ENCODE measurements at places on chromosomes 5 and 9. TPM values are rescaled to one million over a fixed set of nuclear protein-coding genes. Genes with fewer than 3 reads are reported as not detected.
A peak's percentile ranks its signal among the peaks of the same experiment; 100 is the strongest.

DNA sequence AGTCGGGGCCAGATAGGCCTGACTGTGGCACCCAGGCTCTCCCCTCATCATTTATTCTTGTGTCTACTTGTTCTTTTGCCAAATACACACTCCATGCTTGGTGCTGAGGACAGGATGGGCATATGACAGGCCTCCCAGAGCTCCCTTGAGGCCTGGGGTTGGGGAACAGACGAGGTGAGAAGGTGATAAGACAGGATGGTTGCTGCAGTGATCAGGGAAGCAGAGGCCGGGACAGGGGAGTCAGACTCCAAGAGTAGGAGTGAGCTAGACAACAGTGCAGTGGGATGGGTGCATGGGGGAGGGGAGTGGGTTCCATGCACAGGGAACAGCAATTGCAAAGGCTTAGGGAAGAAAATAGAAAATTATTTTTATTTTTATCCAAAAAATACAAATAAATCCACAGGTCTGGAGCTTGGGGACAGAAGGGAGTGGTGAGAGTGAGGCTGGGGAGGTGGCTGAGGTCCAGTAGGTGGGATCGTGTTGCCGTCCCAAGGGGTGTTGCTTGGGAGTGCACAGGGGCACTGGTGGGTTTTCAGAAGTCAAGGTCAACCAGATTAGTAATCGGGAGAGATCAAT lies 3.4 kb upstream of the AMBP start:
- no peak for DNase-seq

DNA sequence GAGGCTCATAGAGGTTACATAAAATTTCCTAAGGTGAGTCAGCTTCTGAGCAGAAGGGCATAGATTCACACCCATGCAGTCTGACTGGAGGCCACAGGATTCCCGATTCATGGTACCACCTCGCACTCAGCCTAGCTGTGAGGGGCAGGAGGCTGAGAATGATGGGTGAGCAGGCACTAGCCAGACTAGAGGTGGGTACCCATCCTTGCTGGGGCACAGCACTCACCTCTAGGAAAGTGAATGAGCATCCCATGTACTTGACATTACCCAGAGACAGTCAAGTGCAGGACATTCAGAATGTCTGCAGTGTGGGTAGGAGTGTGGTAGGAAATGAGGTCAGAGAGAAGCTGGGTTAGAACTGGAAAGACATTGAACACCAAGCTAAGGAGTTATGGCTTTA lies 255.5 kb downstream of the CDK5RAP2 start:
- no peak for DNase-seq

DNA sequence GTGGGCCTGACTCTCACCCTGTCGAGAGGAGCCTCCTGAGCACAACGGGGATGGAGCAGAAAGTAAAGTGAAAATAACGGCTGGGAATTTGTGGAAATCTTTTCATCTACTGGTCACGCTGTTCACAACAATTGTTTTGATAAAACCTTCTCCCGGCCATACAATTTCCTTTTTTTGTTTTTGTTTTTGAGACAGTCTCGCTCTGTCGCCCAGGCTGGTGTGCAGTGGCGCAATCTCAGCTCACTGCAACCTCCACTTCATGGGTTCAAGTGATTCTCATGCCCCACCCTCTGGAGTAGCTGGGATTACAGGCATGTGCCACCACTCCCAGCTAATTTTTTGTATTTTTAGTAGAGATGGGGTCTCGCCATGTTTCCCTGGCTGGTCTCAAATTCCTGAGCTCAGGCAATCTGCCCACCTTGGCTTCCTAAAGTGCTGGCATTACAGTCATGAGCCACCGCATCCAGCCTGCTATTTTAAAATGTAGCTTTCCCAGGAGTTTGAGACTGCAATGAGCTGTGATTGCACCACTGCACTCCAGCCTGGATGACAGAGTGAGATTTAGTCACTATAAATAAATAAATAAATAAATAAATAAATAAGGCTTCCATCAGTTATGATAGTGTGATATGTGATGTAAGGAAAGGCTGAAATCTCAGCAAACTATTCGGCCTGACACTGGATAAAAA lies 73.5 kb upstream of the PTGER4 start:
- DNase-seq, result no peak

GRCh38 chr5:149680810-149681221 lies 49.3 kb upstream of the PPARGC1B start:
- DNase-seq, result peak; percentile 43

GRCh38 chr5:89262030-89262429 lies 379.0 kb upstream of the MEF2C start:
- no peak for DNase-seq

The PCDHGB4 gene
- total RNA-seq, result 6.1 TPM

DNA sequence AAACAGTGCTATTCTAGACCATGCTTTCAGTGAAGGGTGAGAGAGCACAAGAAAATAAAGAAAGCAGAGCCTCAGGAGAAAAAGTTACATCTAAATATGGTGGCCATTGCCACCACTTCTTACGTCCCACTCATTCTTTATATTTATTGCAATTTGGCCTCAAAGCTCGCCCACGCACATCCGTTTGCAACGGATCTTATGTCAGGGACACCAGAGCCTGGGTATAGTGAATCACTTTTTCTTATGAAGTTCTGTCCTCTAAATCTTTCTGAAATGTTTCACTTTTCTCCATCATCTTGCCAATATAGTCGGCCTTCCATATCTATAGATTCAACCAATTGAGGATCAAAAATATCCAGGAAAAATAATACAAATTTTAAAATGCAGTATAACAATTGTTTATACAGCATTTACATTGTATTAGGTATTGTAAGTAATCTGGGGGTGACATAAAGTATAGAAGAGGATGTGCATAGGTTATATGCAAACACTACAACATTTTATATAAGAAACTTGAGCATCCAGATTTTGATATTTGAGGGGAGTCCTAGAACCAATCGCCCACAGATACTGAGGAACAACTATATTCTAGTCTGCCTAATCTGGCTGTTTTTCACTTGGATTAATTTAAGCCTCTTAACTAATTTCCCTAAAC lies 35.2 kb downstream of the GOLPH3 start:
- DNase-seq, result no peak

DNA sequence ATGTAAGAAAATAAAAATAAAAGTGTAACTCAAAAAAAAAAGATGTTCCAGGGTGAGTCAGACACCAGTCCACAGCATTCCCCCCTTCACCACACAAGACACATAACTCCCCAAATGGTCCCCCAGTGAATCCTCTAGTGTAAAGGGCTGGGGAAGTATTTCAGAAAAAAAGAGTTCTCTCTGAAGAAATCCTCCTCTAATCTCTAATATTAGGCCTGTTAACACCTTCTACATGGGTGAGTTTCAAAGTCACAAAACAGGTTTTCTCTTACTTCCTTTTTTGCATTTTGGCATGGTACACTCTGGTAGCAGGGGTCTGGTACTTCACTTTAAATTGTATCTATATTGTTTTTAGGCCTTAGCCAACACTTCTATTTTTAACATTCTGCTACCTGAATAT lies 28.2 kb downstream of the RNF145 start:
- DNase-seq, result no peak

- no peak for DNase-seq
These were observed 2085.7 kb upstream of the C9orf72 start for GRCh38 chr9:29659014-29659413.

- no peak for DNase-seq
These were observed 147.0 kb upstream of the RASA1 start for GRCh38 chr5:87120518-87121303.

GRCh38 chr9:123346026-123346425 lies 10.0 kb upstream of the CRB2 start:
- DNase-seq, result no peak

The OR1Q1 gene
- not detected for total RNA-seq

- DNase-seq, result no peak
These were observed 25.3 kb downstream of the CAMSAP1 start for GRCh38 chr9:135882011-135882410.

GRCh38 chr9:8628791-8629190 lies 829.2 kb upstream of the DMAC1 start:
- DNase-seq, result no peak

The PLAC8L1 gene
- not detected for total RNA-seq

DNA sequence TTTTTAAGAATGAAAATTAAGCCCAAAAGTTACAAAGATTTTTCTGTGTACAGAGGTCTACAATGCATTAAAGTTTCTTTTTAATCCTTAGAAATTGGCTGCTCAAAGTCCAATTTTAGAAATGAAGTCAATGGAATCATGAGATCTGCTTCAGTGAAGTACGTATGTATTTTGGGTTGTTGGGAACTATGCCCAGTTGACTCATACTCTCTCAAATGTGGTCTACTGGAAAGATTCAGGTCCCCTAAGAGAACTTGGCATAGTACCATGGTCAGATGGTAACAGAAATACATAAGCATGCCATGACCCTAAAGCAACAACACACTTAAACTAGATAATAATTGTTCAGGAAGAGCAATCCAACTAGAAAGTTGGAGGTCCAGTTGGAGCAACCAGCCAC lies 23.0 kb downstream of the FBLL1 start:
- peak; percentile 53 for DNase-seq

The LRRC70 gene
- 1.4 TPM for total RNA-seq

DNA sequence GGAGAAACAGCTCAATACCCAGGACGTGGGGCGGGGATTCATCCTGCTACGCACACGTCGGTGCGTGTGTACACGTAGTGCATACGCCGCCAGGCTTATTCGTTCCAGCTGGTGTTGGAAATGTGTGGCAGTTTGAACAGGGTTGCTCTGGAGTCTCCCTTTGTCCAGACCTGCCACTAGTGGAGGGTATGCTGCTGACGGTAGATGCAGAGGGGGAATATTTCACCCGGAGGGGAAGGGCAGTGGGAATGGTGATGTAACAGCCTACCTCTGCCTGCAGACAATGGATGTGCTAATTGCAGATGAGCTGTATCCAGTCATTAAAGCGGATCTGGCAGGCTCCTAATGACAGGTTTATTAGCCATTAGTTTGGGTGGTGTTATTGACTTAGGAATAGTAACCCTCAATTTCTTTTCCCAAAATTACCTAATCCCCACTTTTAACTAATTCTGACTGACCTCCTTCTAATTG lies 142.7 kb downstream of the PAX5 start:
- no peak for DNase-seq

DNA sequence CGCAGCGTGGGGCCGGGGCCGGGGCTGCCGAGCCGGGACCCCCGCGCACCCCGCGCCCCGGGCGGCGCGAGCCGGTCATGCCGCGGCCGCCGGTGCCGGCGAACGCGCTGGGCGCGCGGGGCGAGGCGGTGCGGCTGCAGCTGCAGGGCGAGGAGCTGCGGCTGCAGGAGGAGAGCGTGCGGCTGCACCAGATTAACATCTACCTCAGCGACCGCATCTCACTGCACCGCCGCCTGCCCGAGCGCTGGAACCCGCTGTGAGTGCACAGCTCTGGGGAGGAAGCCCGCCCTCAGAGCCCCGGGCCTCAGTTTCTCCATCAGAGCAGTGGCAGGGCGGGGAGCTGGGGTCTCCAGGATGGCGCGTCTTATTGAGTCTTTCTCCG lies 335 bp downstream of the GALNT12 start:
- no peak for DNase-seq

- DNase-seq, result no peak
These were observed 58.8 kb downstream of the COL27A1 start for GRCh38 chr9:114214181-114214580.

DNA sequence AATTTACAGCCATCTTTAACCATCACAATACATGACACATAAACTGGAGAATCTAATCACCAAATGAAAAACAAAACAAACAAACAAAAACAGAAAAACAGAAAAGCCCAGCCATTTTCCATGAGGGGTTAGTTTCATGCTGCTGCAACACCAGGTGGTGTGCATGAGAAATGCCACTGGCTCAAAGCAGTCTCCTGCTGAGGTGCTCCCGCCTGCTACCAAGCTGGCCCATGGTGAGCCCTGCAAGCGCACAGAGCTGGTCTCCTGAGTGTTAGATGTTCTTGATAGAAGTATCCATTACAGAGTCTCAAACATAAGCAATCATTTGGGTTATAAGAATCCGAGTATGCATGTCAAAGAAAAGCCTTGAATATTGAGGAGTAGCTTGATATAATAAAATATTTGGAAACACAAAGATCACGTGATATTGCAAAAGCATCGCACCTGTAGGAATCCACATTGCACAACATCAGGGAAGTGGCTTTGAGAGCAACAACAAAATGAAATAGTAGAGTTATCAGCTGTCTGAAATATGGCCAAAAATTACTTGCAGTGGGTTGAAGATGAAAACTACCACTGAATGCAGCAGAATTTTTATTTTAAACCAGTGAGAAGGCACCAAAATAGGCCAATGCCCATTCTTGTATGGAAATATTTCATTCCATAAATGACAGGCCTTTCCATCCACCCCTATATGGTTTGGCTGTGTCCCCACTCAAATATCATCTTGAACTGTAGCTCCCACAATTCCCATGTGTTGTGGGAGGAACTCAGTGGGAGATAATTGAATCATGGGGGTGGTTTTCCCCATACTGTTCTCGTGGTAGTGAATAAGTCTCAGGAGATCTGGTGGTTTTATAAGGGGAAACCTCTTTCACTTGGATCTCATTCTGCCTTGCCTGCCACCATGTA lies 194.8 kb downstream of the SYK start:
- DNase-seq, result no peak

GRCh38 chr5:173697931-173698579 lies 81.6 kb upstream of the BOD1 start:
- no peak for DNase-seq

GRCh38 chr5:134662971-134663370 lies 14.4 kb downstream of the SEC24A start:
- DNase-seq, result no peak

DNA sequence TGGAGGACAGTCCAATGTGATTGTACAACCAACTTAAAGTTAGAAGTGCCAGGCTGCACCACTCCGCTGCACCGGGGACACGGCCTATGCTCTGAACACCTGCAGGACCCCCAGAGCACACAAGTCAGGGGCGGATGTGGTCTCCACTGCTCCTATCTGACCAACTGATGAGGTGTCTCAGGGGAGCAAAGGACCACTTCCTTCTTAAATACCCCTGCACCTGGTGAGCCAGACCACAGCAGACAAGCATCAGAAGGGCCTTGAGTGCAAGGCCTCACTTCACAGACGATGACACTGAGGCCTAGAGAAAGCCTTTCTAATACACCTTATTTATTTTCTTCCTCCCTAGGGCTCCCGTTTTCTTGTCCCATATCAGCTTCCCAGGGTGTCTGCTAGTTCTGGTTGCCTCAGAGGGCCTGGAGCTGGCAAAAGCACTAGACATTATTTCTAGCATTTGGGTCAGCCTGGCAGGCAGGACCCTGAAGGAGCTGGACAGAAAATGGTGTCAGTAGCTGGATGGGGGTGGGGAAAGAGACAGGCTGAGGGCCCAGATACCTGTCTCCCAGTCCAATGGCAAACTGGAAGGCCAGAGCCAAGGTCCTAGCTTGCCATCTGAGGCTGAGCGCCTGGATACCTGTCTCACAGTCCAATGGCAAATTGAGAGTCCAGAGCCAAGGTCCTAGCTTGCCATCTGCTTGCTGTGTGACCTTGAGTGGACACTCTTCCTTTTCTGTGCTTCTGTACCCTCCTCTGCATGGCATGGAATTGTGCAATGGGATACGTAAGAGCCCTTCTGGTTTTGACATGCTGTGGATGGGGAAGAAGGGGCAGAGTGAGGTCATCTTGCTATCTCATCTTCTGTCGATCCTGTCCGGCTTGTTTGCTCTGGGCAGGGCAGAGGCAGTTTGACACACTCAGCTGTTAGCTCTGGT lies 9.0 kb downstream of the CCDC69 start:
- no peak for DNase-seq

The GARIN3 gene
- not detected for total RNA-seq

The PTPN3 gene
- total RNA-seq, result 26.1 TPM

GRCh38 chr9:89309166-89309565 lies 1.8 kb upstream of the CKS2 start:
- no peak for DNase-seq

Data from heart right ventricle (tissue), 16 donors.